SK-N-DZ (cell line): ENCODE measurements at places on chromosomes 2 and 18.

GRCh38 chr2:83017366-83018090 lies 1441.6 kb downstream of the SUCLG1 start:
- DNase-seq, result no peak

GRCh38 chr2:24238158-24238557 lies 63.3 kb downstream of the FAM228A start:
- no peak for DNase-seq

DNA sequence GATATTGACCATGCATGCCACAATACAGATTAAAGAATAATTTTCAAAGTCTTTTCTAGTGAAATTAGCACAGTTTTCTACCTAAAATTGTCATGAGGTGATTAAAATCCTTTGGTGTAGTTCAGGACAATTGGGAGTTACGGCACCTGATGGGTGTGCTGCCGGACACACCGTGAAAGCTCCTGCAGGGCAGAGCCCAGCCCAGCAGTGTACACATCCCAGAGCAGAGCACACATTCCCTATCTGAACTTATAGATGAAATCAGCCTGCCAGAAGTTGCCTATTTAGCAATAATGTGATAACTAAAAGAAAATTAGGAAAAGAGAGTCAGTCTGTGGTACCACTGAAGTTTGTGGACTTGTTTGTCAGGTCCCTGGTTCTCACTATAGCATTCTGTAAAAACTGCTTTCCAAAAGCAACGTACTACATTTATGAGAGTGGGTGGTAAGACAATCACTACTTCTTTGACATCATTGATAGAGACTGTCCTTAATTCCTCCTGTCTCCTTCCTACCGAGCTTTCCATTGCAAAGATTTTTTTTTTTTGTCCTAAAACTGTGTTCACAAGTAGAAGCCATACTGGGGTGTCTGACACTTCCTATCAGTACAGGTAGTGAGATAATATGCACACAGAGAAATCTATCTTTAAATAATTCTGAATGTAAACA lies 3.4 kb downstream of the CYTIP start:
- no peak for DNase-seq

DNA sequence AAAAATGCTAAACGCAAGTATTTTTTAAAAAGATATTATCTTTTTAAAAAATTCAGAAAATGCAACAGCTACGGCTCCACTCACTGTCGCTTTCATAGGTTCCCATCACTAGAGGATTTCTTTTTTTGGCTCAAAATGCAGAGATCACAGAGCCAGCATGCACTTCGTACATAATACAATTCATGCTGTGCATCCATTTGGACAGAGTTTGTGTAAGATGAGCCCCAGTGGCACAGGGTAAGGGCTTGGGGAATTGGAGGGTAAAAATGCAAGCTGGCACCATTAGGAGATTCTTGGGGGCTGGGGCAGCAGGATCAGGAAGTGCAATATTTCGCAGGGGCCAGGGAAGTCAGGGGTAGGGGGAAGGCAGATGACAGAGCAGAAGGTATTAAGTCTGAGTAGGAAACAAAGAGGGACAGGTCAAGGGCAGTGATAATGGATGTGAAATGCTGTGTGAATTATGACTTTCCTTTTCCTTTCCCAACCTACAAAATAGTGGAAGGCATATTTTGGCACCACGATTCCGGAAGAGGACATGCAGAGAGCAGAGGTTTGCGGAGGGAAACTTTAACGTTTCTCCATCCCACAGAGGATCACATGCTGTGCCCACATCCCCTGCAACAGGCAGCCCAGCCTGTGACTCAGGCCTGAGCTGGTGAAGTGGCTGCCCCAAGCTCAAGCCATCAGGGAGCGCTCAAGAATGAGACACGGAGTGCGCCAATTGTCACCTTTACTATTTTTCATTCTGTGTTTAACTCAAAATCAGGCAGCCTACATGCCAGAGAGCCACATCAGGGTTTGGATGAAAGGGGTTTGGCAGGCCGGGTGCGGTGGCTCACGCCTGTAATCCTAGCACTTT lies 4.7 kb downstream of the CAPG start:
- no peak for DNase-seq

GRCh38 chr2:168192839-168193616 lies 54.4 kb downstream of the STK39 start:
- DNase-seq, result no peak

GRCh38 chr2:80499095-80499494 lies 194.5 kb upstream of the LRRTM1 start:
- peak; percentile 67 for DNase-seq

DNA sequence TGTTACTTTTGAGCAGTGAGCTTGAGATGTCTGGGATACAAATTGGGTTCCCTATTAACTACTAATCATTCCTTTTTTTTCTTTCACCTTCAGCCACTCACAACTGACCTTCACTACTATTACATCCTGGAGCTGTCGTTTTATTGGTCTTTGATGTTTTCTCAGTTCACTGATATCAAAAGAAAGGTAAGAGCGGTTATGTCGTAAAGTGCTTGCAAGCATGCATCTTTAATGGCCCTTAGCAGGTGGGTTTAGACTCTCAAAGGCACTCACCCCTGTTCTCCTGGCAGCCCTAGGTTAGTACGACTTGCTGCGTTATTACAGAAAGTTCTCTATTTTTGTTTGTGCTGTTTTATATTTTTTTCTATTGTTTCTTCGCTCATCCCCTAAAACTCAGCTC lies 107.6 kb upstream of the NOSTRIN start:
- DNase-seq, result no peak

- no peak for DNase-seq
Measured at GRCh38 chr18:61596296-61596695, 263.1 kb downstream of the CDH20 start.

DNA sequence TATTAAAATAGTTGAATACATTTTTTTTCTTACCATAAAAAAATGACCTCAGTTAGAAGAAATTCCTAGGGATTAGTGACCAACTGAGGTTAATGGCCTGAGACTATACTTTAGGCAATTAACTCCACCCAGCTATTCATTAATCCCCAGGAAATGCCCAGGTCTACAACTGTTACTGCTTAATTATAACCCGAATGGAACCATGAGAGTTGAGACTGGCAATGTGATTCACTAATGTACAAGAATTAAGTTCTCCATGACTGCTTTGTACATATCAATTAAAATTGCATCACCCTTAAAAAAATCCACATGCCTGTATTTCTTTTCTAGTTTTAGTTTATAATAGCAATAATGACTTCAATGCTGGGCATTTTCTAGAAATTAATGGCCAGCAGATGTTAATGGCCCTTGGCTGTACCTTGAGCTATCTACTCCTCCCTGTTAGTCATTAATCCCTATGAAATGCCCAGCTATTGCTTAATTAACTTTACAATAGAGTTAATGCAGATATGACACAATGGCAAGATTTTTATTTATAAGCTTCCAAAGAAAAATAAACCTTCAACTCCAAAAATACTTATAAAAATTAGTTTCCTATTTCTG lies 44.1 kb downstream of the ERBB4 start:
- DNase-seq, result no peak

GRCh38 chr2:5176764-5177163 lies 515.4 kb upstream of the SOX11 start:
- DNase-seq, result no peak

DNA sequence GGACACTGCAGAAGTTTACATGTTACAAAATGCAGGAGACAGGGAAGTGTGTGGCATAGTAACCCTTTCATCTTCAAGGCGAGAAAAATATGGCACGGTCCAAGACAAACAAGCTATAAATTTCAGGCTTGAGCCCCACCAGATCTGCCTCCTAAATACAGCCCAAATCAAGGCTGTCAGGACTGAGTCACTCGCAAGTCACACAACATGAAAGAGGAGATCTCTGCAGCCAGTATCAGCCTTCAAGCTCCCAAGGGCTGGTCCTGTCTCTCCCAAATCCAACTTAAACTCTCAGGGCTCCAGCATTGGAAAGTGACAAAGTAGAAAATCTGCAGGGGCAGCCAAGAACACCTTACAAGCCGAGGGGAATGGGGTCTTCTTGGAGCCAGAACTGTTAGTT lies 106.3 kb upstream of the GATA6 start:
- DNase-seq, result no peak

DNA sequence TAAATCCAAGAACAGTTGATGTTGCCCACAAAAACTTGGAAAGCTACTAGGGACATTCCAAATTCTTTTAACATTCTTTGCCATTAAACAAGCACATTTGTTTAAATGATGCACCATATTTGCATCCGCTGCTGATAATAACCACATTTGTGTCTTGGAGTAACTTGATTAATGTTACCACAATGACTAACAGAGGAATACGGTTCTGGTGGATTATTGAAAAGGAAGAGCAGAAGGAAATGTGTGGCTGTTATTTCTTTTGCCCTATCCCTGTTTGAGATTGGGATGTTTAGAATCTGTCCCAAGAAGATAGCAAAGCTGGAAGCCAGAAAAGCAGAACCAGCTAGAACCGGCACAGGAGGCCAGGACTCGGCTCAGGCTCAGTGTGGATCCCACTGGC lies 39.2 kb upstream of the RASGRP3 start:
- no peak for DNase-seq

- no peak for DNase-seq
Measured at GRCh38 chr2:216985658-216986141, 125.8 kb upstream of the TNP1 start.

- DNase-seq, result no peak
Measured at GRCh38 chr2:239671471-239671870, 270.7 kb upstream of the HDAC4 start.

DNA sequence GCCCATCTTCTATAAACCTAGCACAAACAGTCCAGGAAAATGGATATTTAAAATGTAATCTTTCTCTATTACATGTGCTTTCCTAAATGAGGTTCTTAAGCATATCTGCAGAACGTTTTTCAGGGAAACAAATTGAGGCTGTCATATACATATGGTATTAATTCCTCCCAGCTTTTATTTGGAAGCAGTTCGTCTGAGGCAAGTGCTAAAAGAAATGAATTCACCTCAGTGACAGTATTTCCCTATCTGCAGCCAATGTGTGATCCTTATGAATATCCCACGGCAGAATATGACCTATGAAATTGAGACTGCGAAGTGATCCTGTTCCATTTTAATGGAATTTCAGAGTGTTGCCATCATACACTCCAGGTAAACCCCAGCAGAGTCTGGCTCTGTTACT lies 7.1 kb downstream of the MYOM1 start:
- no peak for DNase-seq

DNA sequence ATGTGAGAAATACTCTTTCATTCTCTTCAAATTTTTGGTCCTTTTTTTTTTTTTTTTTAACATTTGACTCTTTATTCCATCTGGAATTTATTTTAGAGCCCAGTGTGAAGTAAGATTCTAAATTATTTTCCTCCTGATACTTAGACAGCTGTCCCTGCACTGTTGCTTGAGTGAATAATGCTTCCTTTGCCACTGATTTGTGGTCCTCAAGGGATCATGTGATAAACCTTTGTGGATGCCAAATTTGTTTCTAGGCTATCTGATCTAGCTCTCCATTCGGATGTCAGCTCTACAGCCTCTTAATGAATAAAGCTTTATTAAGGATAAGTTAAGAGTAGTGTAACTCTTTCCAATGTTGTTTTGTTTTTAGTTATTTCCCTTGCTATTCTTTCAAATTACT lies 142.3 kb downstream of the SMAD7 start:
- DNase-seq, result no peak

DNA sequence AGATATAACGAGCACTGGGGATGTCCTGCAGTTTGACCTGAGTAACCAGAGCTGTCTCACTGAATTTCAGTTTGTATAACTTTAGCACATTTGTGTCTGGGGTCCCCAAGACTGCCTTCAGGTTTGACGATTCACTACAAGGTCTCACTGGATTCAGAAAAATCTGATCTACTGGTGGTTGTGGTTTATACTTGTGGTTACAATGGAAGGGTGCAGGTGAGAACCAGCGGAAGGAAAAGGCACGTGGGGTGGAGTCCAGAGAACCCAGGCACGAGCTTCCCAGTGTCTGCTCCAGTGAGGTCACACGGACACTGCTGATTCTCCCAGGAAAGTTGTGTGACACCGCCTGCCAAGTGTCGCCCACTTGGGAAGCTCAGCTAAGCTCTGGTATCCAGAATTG lies 126.0 kb downstream of the ZNF236 start:
- no peak for DNase-seq

DNA sequence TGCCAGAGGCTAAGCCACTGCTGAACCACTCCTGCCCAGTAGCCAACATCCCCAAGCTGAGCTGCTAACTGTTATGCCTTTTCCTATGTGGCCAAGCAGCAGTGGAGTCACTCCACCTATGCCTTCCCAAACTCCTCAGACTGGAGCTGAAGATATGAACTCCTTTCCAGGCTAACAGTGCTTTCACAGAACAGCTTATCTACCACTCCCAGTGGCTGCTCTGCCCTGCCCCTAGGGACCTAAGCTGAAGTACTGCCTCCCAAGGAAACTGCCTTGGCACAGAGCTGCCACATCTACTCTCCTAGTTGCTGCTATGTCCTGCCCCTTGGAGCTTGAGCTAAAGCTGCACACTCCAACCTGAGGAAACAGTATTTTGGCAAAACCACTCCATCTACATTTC lies 275.9 kb downstream of the RBM43 start:
- DNase-seq, result no peak
